ENCODE measurements at places on chromosomes 6 and 20. TPM values are rescaled to one million over a fixed set of nuclear protein-coding genes. Genes with fewer than 3 reads are reported as not detected.

The FAXC gene
- 2.4 TPM for total RNA-seq

The GPLD1 gene
- total RNA-seq = 3.9 TPM

The KIAA0408 gene
- 5.1 TPM for total RNA-seq

The TNFRSF6B gene
- total RNA-seq = 4.3 TPM

The LST1 gene
- total RNA-seq = 12.3 TPM

The PARD6B gene
- 50.8 TPM for total RNA-seq

The FERMT1 gene
- 5.4 TPM for total RNA-seq

The VARS2 gene
- total RNA-seq = 26.7 TPM

The TMC2 gene
- not detected for total RNA-seq

The PRR18 gene
- total RNA-seq = 0.18 TPM

The WFDC12 gene
- not detected for total RNA-seq

The SH3BGRL2 gene
- 25.2 TPM for total RNA-seq

The MAP3K5 gene
- 8.3 TPM for total RNA-seq

The TCP11 gene
- total RNA-seq = 1.5 TPM

The MYT1 gene
- 0.29 TPM for total RNA-seq

The NKX2-2 gene
- total RNA-seq = not detected

The SYCP2L gene
- 3.7 TPM for total RNA-seq

The COL21A1 gene
- total RNA-seq = 91.7 TPM

The CALHM6 gene
- total RNA-seq = 4.2 TPM

The SLC12A5 gene
- total RNA-seq = not detected

The PGC gene
- 0.18 TPM for total RNA-seq

The ACTL10 gene
- total RNA-seq = 0.70 TPM

The TMEM217 gene
- 1.4 TPM for total RNA-seq

The MATN4 gene
- 0.99 TPM for total RNA-seq

The DCBLD1 gene
- 15.2 TPM for total RNA-seq

The MROH8 gene
- total RNA-seq = 4.1 TPM

The TFAP2B gene
- 4.7 TPM for total RNA-seq

The HLA-G gene
- total RNA-seq = not detected

The OTOR gene
- not detected for total RNA-seq

The PSORS1C2 gene
- total RNA-seq = 0.29 TPM

The CD83 gene
- 15.7 TPM for total RNA-seq

The OR2B6 gene
- 0.23 TPM for total RNA-seq

The SPATS1 gene
- total RNA-seq = not detected

The CCDC170 gene
- total RNA-seq = 3.1 TPM

The PHF1 gene
- 27.0 TPM for total RNA-seq

The BPI gene
- 6.4 TPM for total RNA-seq

The EPHA7 gene
- total RNA-seq = 29.5 TPM

The THEMIS gene
- 0.18 TPM for total RNA-seq

The TSBP1 gene
- not detected for total RNA-seq

The RAD21L1 gene
- total RNA-seq = not detected

The BRPF3 gene
- 27.7 TPM for total RNA-seq

The MEA1 gene
- 51.4 TPM for total RNA-seq

The PHACTR1 gene
- 13.8 TPM for total RNA-seq

The SPO11 gene
- total RNA-seq = not detected

The IL20RA gene
- total RNA-seq = 2.4 TPM

The FAM209B gene
- not detected for total RNA-seq

The KIF25 gene
- total RNA-seq = 0.18 TPM

The HBS1L gene
- 58.7 TPM for total RNA-seq

The TMEM239 gene
- total RNA-seq = not detected

The MAP7 gene
- total RNA-seq = 15.8 TPM

The CTCFL gene
- 0.88 TPM for total RNA-seq

The AKAP7 gene
- total RNA-seq = 13.5 TPM

The SEL1L2 gene
- total RNA-seq = not detected

The GNL1 gene
- total RNA-seq = 44.3 TPM

The RNF144B gene
- 41.0 TPM for total RNA-seq

The SLC22A16 gene
- total RNA-seq = 1.2 TPM

The PPP1R16B gene
- 7.1 TPM for total RNA-seq

Measured in metanephros (tissue), 2 donors.